ENCODE measurements at places on chromosomes 5 and 9.

DNA sequence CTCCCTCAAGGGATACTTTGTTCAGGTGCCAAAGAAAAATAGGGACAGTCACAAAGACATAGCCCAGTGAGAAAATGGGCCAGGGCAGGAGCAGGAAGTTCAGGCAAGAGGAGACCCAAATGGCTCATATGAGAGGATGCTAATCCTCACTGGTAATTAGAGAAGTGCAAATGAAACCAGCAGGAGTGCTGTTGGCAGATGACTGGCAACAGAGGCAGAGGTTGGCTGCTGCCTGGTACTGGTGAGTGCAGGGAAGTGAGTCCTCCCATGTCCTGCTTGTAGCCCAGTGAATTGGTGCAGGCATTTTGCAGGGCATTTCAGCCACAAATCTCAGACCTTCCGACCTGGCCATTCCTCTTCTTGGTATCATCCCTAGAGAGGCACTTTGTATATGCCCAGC is 23.5 kb downstream of the ODF2 start:
- DNase-seq: no peak

DNA sequence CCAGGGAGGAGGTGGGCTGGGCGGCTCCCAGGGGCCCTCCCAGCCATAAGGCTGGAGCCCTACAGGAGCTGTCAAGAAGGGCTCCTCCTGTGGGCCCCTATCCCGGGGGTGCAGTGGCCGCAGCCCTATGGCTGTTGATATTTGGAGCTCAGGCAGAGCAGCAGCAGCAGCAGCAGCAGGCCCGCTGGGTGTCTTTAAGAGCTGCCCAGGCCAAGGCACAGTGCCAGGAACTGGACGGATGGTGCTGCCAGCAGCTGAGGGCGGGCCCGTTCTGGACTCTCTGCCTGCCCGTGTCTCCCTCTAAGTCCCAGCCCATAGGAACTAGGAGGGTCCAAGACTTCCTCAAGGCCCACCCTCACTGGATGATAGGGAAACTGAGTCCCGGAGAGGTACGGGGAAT is 3.6 kb downstream of the AK1 start:
- no peak for DNase-seq

DNA sequence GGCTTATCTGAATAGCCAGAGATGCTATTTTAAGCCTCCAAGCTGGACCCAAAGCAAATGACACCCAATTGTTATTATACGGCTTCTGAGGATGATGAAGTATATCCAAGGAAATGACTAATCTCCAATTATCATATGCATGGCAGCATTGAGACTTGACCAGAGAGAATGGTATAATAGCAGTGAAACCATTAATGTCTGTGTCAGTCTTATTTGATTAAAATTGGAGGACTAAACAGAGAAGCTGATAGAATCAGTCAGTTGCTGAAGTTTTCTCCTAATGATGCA is 200.5 kb downstream of the EFNA5 start:
- DNase-seq: no peak

- DNase-seq: no peak
These were observed 170.3 kb upstream of the WWC1 start for GRCh38 chr5:168121138-168121494.

DNA sequence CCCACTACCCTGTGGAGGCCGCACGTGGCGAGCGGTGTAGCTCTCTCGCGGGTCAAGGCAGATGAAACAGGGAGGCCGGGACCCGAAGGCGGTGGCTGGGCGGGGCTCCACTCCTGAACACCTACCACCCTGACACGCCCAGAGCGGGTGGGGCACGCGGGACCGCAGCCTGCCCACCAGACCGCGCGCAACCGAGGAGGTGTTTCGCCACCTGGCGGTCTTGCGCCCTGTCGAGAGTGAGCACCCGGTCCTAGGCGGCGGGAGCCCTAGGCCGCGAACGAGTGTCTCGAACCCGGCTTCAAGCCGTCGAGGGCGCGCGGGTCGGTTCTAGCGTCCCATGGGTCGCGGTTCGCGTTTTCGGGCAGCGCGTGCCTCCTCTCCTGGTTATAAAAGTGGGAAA is 2.2 kb upstream of the EXOSC3 start:
- DNase-seq: no peak

- no peak for DNase-seq
These were observed 47.9 kb downstream of the MFAP3 start for GRCh38 chr5:154086641-154087040.

- DNase-seq: no peak
These were observed 19.7 kb downstream of the WWC1 start for GRCh38 chr5:168311061-168311566.

Data from A549 (cell line).